ENCODE measurements at places on chromosomes 7 and 10.

- DNase-seq, result no peak
Measured at GRCh38 chr10:20146004-20146403, 329.8 kb downstream of the PLXDC2 start.

GRCh38 chr10:47035819-47036337, 124.7 kb downstream of the PTPN20 start:
- DNase-seq, result no peak

DNA sequence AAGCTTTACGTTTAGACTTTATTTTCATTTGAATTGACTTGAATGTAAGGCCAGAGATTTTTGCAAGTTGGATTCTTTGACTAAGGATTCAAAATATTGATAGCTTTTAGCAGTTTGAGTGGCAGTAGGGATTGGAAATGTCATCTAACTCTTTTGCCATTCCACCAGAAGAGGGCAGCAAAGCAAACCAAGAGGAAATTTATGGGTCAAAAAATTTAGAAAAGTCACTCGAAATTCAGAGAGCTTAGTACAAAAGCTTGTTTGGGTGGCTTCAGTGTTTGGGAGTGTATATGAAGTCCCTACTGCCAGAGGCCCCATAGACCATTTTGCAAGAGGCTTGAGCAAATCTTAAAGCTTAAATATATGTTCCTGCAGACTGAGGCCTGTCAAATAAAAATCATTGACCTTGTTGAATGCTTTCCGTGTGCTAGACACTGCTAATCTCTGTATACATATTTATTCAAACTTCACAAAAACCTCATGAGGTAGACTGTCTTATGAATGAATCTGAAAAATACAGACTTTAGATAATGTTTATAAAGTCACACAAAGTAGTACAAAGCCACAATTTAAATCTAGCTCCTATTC, 44.6 kb upstream of the RSBN1L start:
- DNase-seq, result peak; percentile 56

- no peak for DNase-seq
Measured at GRCh38 chr7:138917771-138918170, 63.4 kb downstream of the KIAA1549 start.

DNA sequence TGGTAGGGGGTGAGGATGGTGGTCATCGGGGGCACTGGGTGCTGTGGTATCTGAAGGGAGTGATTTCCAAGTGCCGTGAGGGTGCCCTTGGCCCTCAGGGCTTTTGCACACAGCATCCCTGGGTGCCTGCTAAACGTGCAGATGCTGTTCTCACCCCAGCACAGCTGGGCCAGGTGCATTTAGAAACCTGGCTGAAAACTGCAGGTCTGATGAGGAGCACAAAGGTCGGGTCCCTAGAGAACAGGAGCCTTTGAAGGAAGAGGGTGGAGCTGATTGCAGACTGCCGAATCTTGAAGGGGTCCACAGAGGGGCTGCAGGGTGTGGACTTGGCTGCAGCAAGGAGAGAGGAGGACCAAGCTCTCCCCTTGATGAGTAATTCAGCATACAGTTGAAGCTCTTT, 32.0 kb downstream of the ZMIZ1 start:
- no peak for DNase-seq

- DNase-seq, result peak; percentile 63
Measured at GRCh38 chr7:121530227-121531174, 134.4 kb upstream of the FAM3C start.

DNA sequence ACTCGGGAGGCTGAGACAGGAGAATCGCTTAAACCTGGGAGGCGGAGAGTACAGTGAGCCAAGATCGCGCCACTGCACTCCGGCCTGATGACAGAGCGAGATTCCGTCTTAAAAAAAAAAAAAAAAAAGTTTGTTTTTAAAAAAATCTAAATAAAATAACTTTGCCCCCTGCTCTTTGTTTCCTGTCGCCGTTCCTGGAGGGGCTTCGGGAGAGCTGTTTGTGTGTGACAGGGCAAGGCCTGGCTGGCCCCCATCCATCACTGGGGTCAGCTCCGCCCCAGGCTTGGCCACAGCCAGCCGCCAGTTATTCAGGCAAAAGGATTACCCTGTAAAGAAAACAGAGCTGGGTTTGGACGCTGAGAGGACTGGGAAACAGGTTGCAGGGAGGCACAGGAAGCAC, 16.4 kb downstream of the LEP start:
- no peak for DNase-seq

DNA sequence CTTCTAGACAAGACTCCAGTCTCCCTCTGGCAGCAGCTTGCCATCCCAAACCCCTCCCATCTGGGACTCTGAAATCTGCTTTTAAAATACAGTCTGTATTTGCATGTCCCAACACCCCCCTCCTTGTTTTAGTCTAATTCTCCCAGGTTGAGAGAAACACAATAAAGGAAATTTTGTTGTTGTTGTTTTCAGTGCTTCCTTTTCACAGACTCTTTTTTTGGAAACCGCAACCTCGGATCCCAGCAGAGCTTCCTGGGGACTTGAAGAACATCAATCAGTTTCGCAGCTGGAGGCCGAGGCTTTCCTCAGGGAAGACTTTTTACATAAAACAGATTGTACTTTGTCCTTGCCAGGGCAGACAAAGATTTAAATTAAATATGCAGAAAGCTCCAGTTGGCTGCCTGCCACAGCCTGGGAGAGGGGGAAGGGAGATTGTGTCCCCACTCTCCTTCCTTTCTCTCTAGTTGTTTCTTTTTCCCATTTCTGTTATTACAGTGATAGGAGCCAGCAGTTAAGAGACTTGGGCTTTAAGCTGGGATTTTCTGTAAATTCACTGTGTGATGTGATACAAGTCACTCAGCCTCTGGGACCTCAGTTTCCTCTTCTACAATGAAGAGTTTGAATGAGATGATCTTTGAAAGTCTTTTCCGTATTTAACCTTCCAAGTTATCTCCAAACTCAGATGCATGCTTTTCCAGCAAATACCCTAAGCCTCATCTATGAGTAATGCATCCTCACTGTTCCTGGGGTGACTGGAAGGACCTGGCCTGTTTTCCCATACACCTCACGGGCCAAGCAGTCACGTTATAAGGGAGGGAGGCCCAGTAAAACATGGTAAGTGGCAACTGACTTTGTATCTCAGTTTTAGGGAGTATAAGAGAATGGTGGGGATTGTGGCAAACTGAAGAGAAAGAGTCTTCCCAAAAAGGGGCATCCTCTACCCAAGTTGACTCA, 192.3 kb downstream of the REEP3 start:
- DNase-seq, result no peak
